Stimulated activated CD4-positive, alpha-beta T cell treated with anti-CD3 and anti-CD28 coated beads, Interleukin-15, amount 100 ng/mL, for 1 hour (primary cell): ENCODE measurements at places on chromosomes 5 and 9.

- DNase-seq: no peak
These were observed 11.2 kb upstream of the EGR1 start for GRCh38 chr5:138454121-138454520.

- DNase-seq: no peak
These were observed 45.7 kb upstream of the PIK3R1 start for GRCh38 chr5:68169903-68170302.

- no peak for DNase-seq
These were observed 503.4 kb downstream of the PDE4D start for GRCh38 chr5:59390074-59390659.

DNA sequence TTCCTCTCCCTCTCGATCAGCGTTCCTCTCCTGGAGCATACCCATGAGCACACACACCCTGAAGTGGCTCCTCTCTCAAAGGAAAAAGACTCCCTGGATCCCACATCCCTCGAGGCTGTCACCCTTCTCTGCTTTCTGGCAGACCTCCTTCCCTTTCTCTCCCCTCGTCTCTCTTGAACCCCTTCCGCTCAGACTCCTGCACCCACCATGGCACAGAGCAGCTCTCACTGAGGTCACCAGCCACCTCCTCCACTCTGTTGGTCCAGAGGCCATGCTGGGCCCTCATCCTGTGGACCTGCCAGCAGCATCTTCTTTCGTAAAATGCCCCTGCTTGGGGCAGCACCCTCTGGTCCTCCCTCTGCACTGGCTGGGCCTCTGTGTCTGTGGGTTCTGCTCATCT is 5.7 kb downstream of the B4GALT7 start:
- no peak for DNase-seq

DNA sequence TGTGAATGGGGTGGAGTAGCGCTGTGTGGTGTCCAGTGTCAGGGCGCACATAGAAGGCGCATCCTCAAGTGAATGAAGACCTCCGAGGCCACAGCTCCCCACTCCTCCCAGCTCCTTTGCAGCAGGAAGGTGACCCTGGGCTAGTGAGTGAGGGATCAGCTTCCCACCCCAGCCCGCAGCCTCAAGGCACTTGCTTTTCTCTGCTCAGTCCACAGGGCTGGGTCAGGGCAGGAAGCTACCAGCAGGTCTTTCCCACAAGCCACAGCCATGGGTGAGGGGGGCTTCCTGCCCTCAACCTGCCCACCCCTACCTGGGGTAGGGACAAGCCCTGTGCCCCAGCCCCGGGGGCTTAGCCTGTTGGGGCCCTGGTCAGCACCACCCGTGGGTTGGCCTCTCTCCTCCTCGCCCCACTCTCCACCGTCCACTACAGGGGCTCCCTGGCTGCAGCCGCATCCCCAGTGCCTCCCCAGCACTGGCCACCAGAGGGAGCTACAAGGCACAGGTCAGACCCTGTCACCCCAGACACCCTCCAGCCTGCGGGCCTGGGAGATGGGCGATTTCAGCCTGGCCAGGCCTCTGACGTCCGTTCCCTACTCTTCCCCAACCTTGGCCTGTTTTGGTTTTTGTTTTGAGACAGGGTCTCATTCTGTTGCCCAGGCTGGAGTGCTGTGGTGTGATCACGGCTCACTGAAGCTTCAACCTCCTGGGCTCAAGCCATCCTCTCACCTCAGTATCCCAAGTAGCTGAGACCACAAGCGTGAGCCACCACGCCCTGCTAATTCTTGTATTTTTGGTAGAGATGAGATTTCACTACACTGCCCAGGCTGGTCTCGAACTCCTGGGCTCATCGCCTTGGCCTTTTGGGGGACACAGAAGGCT is 1.3 kb upstream of the ABCA2 start:
- DNase-seq: peak; percentile 43

GRCh38 chr5:68054638-68055037 is 160.9 kb upstream of the PIK3R1 start:
- DNase-seq: no peak

- DNase-seq: no peak
These were observed 414.1 kb downstream of the MLLT3 start for GRCh38 chr9:20208226-20208625.

- no peak for DNase-seq
These were observed 340.4 kb upstream of the RGMB start for GRCh38 chr5:98433022-98433421.

GRCh38 chr5:168073991-168074800 is 217.2 kb upstream of the WWC1 start:
- DNase-seq: no peak

GRCh38 chr9:18889550-18889949 is 143.5 kb downstream of the SAXO1 start:
- DNase-seq: no peak

DNA sequence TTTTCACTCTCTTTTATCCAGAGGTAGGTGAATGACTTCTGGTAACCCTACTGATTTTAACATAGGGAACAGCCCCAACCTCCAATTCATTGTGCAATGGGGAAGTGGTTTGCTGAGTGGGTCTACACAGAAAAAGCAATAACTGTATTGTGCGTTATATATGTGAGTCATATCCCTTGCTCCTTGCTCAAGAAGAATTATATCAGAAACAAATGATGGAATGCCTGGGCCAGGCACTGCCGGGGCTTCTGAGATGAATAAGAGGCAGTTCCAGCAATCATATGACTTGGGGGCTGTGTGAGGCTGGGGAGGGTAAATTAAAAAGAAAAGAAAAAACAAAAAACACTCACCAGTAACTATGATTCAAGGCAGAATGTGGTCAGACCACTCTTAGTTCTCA is 79.2 kb upstream of the ABCA1 start:
- no peak for DNase-seq

GRCh38 chr5:54656261-54656728 is 138.7 kb downstream of the SNX18 start:
- no peak for DNase-seq

DNA sequence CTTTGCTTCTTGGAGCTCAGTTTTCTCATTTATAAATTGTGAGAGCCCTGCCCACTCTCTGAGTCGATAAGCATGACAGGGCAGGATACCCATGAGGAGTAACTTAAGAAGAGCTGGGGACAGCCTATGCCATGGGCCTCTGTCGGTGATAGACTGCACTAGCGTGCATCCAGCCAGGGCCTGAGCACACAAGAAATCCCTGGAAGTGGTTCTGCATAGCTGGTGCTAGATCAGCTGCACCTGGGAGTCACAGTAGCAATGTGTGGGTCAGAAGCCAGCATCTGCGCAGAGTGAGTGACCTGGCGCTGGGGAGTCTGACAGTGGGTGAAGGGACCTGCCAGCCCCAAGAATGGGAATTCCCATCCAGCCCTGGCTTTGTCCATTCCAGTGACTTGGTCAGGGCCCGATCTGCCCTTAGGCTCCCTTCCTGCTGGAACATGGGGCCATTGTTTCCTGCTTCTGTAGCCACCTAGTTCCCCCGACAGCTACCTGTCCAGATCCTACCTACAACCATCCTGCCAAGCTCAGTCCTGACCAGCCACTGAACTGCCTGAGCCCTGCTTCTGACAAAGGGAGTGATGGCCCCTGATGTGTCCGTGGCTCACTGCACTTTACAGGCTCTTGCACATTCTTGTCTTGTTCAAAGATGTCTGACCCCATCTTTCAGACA is 35.9 kb upstream of the NANS start:
- no peak for DNase-seq

- DNase-seq: no peak
These were observed 1247.5 kb upstream of the C9orf72 start for GRCh38 chr9:28820741-28821140.

DNA sequence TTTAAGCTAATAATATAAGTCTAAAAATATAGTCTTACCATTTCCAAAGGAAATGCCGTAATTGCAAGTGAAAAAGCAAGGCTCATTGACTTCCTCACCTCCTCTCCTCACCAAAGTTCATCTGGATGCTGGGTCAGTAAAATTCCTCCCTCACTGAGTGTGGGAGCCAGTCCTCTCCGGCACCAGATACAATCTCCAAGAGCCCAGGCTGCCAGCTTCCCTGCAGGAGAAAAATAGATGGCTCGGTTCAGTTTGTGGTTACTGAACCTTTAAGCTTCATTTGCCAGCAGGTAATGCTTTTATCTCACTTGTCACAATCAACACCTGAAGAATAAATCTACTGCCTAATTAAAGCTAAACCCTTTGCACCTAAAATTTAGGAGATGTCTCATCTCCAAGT is 115.3 kb upstream of the VLDLR start:
- no peak for DNase-seq

DNA sequence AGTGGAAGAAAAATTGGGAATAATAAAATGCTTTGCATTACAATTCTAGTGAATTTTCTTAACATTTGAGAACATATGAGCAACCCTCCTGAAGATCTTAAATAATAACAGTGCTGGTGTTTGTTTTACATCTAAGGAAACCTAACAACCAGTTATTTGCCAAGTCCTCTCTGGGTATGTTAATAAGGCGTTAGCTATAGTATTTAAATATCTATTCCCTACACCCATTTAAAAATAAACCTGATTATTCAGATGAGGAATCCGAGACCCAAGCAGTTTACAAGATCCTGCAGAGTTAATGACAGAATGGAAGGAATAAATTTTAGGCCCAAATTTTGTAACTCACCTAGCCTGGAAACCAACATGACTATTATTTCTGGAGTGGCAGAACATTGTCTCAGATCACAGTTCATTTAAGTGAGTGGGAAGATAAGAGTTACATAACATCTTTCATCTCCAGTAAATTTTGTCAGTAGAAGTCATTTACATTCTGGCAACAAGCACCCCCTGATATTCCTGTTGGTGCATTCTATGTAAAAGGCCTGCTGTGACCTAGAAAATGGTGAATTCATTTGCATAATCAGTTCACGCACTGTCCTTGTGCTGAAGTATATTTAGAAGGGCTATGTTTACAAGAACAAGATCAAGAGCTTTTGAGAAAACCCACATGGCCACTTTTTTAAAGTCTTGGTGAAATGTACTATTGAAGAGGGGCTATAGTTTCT is 148.2 kb downstream of the COX7C start:
- DNase-seq: no peak

DNA sequence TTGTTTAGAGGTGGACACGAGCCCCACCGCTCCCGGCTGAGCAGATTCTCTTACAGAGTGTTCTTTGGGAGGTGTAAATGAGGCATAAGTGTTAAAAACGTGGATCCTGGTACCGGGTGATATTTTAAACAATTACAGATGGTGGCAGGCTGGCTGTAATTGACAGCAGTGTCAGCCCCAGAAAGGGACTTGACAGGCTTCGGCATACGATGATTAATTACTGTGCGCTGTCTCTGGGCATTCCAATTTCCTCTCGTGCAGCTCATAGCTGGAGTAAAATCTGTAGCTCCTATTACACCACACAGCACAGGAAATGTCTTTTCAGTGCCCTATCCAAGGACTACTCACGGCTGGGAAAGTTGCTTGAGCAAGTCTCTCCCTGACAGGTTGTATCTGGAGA is 305.4 kb upstream of the IRX2 start:
- DNase-seq: no peak

GRCh38 chr9:5886114-5886939 is 4.4 kb upstream of the MLANA start:
- DNase-seq: peak; percentile 68

GRCh38 chr5:160399402-160400353 is at the start of gene FAM200C:
TSS of gene FAM200C (minus strand) at chr5:160400054. CDS start at chr5:160395490, 4,564 bp downstream.
- DNase-seq: peak; percentile 47

DNA sequence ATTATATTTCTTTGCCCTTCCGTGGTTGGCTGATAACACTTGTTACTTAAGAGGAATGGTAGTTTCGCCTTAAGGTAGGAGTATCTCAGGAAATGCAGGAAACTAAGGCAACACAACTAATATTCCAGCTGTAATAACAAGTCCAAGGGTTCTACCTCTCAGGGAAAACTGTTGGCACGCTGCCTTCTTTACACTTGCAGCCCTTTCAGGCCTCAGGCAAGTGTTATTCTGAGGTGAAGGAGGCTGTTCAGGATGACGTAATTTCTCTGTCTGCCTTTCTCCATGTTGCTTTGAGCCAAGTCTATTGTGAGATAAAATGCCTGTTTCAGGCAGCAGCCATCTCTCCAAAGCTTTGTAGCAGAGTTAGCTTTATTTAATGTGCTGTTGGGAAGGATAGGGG is 38.0 kb downstream of the VCAN start:
- no peak for DNase-seq

DNA sequence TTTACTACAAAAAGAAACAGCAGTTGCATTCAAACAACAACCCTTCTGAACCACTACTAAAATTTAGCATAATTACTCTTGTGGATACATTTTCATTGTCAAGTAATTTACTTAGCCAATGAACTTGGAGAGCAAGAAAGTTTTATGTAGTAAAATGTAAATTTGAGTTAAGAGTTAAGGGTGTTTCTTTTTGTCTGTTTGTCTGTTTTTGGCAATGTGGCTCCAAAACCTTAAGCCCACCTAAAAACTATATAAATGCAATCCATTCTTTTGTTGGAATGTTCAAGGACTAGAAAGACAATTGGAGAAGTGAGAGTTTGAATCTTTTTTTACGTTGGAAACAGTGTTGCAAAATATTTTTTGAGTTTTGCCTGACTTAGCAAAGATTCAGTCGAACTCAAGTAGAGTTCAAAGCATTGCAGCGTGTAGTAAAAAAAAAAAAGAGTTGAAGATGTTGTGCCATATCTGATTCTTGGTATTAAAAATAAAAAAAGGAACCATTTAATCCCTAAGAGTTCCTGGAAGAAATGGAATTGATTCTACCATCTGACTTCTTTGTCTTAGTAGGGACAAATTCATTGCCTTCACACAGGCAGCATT is 867 bp downstream of the SYK start:
- no peak for DNase-seq

- DNase-seq: no peak
These were observed 59.0 kb downstream of the SCAMP1 start for GRCh38 chr5:78419396-78419795.

DNA sequence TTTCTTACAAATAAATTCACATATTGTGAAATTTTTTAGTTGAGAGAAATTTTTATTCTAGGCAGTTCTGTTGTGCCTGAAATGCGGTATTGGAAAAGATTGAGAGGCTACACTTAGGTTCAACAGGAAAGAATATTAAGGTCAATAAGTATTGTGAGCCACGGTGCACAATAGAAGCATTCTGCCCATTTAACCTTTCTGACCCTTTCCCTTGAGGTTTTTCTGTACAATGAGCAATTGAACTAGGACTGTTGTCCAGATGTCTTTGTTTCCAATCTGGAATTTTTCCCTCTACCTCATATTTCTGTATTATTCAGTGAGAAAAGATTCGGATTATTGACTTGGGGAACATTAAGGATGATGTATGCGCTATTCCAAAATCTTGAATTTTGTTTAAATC is 205.2 kb downstream of the NR3C1 start:
- no peak for DNase-seq
